ENCODE measurements at places on chromosomes 12 and 14.
A peak's percentile ranks its signal among the peaks of the same experiment; 100 is the strongest.

GRCh38 chr12:22657538-22657937 is 32.6 kb downstream of the ETNK1 start:
- no peak overlapping the region for H3K27ac ChIP-seq
- no peaks in the 10 kb centered on the region for H3K4me1 ChIP-seq
- H3K36me3 ChIP-seq: no peaks in the 10 kb centered on the region
- H3K4me3 ChIP-seq: no peak overlapping the region
- no peaks in the 10 kb centered on the region for H3K27me3 ChIP-seq
- no peak for DNase-seq

DNA sequence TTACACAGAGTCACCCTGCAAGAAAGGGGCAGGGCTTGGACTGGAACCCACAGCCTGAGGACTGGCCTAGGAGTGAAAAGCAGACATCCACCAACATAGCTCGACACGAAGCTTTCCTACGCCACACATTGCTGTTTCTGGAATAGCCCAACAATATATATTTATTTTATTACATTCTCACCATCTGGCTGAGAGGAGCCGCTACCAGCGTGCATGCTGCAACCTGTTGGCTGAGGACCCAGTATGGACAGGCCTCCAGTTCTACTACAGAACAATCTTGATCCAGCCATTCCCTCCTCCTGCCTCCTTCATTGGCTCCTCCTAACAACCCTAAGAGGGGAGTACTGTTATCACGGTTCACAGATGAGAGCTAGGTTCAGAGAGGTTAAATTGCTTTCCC is 35.6 kb upstream of the TBX5 start:
- no peaks in the 10 kb centered on the region for H3K36me3 ChIP-seq
- no peak overlapping the region for H3K27ac ChIP-seq
- H3K4me3 ChIP-seq: no peak overlapping the region
- H3K4me1 ChIP-seq: no peaks in the 10 kb centered on the region
- peaks cover 66% of the 10 kb centered on the region for H3K27me3 ChIP-seq

DNA sequence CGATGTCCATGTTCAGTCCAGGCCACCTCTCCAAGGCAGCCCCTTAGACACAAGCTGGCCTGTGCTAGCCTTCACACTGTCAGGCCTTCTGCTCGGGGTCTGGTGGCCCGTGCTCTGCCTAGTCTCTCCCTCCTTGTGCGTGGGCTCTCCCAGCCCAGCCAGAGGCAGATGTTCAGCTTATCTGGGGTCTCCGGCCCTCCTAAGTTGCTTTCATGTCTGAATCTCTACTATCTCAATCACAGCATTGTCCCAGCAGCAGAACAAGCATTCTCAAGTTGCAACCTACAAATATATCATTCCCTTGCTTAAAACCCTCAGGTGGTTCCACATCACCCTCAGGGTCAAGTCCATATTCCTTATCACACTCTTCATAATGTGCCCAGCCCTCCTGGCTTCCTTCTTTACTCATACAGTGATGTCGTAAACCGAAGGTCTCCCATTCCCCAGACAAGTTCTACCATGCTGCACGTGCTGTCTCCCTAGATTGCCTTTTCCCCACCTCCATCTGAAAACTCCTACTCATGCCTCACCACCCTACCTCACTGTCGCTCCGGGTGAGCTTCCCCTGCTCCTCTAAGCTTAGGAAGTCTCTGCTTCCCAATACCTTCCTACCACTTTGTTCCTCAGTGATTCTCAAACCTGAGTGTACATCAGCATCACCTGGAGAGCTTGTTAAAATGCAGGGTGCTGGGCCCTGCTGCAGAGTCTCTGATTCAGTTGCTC is 1.5 kb downstream of the KRT73 start:
- no peaks in the 10 kb centered on the region for H3K4me1 ChIP-seq
- H3K27me3 ChIP-seq: peaks cover 16% of the 10 kb centered on the region
- no peaks in the 10 kb centered on the region for H3K36me3 ChIP-seq
- DNase-seq: no peak
- no peak overlapping the region for H3K27ac ChIP-seq
- H3K4me3 ChIP-seq: no peak overlapping the region

DNA sequence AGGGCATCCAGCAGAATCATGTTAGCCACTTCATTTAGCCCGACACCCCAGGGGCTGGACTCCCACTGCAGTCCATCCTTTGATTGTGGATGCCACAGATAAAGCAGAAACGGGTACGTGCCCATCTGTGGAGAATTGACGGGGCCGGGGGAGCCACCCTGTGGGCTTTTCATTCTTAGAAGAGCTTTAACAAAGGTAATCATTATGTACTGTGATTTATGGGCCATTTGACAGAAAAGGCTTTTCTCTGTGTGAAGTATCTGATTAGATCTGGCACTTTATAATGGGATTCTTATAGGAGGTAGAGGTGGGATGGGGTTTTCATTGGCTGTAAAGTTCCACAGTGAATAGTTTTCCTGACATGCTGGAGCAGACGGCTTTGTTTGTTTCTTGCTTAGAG is 40.4 kb downstream of the AACS start:
- H3K27ac ChIP-seq: no peak overlapping the region
- H3K4me3 ChIP-seq: no peak overlapping the region
- DNase-seq: no peak
- no peaks in the 10 kb centered on the region for H3K4me1 ChIP-seq
- H3K36me3 ChIP-seq: peaks cover 34% of the 10 kb centered on the region

DNA sequence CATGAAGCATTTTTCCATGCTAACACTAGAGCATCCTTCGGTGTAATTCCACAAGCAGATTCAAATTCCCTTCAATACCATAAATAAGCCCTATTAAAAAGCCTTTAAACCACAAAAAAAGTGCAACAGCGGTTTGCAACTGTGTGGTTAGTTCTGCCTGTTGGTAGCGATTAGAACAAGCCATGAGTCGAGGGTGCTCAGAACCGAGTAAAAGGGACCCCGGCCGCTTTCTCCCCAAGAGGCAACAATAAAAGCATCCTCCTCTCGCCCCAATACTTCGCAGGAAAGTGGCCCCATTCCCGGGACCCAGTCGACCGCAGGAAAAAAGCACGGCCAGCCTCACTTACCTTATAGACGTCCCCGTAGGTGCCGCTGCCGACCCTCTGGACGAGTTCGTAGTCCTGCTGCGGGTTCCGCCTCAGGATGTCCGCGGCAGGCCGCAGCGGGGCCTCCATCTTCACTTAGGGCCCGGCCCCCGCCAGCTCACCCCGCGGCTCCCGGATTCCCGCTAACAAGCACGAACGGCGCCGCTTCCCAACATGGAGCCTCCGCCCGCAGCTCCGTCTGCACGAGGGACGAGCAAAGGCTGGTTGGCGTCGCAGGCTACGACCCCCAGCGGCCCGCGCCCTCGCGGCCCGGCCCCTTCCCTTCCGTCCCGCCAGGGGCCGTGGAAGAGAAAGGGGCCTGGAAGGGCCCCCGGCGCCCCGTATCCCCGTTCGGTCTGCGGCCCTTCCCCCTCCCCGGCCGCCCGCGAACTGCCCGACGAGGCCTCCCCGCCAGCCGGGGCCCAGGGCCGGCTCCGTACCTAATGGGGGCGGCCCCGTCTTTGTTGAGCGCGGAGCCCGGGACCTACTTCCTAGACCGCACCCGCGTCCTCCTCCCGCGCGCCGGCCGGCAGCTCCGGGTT is 521 bp downstream of the MAP4K5 start:
- no peaks in the 10 kb centered on the region for H3K36me3 ChIP-seq
- peak; percentile 59 for DNase-seq
- H3K27ac ChIP-seq: peak overlapping the region; percentile 93
- no peaks in the 10 kb centered on the region for H3K27me3 ChIP-seq
- H3K4me1 ChIP-seq: peaks cover 8% of the 10 kb centered on the region
